ENCODE measurements at places on chromosomes 6 and 20. TPM values are rescaled to one million over a fixed set of nuclear protein-coding genes. Genes with fewer than 3 reads are reported as not detected.

The LY6G6F gene
- total RNA-seq: not detected

The TPD52L2 gene
- 187 TPM for total RNA-seq

The MEP1A gene
- total RNA-seq: not detected

The PACRG gene
- not detected for total RNA-seq

The C2 gene
- 0.42 TPM for total RNA-seq

The FLRT3 gene
- 24.3 TPM for total RNA-seq

The TUBB2B gene
- 18.3 TPM for total RNA-seq

The BHLHE23 gene
- total RNA-seq: not detected

The NUP153 gene
- 35.1 TPM for total RNA-seq

The GHRH gene
- total RNA-seq: not detected

The BPIFA2 gene
- not detected for total RNA-seq
